ENCODE measurements at places on chromosomes 16 and 17.

DNA sequence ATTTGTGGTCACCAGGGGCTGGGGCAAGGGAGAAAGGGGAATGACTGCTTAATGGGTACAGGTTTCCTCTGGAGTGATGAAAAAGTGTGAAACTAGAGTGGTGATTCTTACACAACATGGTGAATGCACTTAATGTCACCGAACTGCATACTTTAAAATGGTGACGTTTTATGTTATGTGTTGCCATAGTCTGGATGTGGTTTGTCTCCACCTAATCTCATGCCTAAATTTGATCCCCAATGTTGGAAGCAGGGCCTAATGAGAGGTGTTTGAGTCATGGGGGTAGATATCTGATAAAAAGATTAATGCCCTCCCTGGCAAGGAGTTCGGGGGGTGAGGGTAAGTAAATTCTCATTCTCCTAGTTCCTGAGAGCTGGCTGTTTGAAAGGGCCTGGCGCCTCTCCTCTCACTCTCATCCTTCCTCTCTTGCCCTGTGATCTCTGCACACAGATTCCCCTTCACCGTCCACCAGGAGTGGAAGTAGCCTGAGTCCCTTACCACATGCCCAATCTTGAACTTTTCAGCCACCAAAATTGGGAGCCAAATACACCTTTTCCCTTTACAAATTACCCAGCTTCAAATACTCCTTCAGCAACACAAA, 15.3 kb downstream of the XPO6 start:
- no peak for DNase-seq

GRCh38 chr17:64387545-64388171, 3.0 kb downstream of the PECAM1 start:
- no peak for DNase-seq

- DNase-seq: no peak
Measured at GRCh38 chr16:10791048-10791447, 27.5 kb downstream of the TVP23A start.

GRCh38 chr16:88646345-88647034, 4.4 kb downstream of the CYBA start:
- no peak for DNase-seq

- DNase-seq: no peak
Measured at GRCh38 chr17:65028545-65028843, 28.0 kb downstream of the GNA13 start.

- DNase-seq: no peak
Measured at GRCh38 chr17:67970783-67971182, 25.5 kb downstream of the C17orf58 start.

GRCh38 chr17:79668344-79669250, 57.7 kb upstream of the RBFOX3 start:
- DNase-seq: no peak

- no peak for DNase-seq
Measured at GRCh38 chr17:19457830-19458271, 46.8 kb downstream of the RNF112 start.

GRCh38 chr16:20073203-20074098, at the start of gene GPR139:
Gene GPR139 (minus strand): TSS chr16:20073890. CDS start chr16:20073616, 274 bp downstream.
- DNase-seq: no peak

- no peak for DNase-seq
Measured at GRCh38 chr17:7915179-7915610, 894 bp downstream of the RNF227 start.

GRCh38 chr16:47026947-47027346, 53.5 kb upstream of the DNAJA2 start:
- no peak for DNase-seq

GRCh38 chr16:67992661-67993206, 6.5 kb downstream of the DPEP2 start:
- no peak for DNase-seq

DNA sequence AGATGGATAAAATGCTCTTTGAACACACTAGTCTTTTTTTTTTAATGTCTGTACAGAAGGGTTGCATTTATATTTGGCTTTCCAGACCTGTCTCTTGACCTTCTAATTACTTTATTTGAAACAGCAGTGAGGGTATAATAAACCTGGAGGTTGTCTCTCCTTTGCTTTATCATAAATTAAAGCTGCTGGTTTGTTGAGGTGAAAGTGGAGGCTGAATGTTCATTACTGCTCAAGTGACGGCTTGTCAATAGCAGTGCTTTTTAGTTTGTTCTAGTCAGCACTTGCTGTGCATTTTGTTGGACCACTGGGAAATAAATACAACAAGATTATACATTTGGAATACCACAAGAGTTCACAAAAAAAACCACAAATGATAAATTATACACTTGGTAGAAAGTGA, 264.2 kb downstream of the IRX3 start:
- no peak for DNase-seq

DNA sequence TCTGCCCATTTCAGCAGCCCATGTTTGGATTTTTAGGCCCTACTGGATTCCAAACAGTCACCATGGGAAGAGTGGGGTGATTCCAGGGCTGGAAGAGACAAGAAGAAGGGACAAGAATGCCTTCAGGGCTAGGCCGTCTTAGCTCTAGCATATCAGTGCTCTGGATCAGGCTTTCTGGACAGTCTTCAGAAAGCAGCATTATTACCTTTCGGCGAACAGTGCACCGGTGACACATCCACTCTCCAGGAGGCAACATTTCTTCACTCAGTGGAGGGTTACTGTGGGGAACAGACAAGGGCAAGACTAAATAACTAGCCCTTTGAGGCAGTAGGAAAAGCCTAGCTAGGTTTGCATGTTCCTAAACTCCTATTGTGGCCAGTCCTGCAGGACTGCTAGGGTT, 23.9 kb upstream of the DHRS13 start:
- DNase-seq: no peak

DNA sequence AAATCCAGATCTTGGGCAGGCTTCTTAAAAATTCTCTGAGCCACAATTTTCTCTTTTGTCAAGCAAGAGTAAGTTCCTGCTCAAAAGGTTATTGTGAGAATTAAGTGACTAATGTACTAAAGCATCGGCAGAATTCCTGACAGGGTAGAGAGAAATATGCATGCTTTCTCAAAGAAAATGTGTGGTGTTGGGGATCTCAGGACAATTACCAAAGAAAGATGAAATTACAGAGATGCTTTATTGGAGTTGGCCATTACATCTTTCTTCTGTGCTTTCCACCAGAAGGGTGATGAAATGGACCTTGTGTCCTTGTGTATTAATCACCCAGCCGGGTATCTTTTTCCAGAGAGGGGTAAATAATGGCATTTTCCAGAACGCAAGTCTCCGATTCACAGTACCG, 1.7 kb upstream of the USP43 start:
- no peak for DNase-seq

GRCh38 chr16:31351246-31351941, 3.6 kb upstream of the ITGAX start:
- DNase-seq: no peak

GRCh38 chr16:52532384-52532783, 14.6 kb downstream of the TOX3 start:
- no peak for DNase-seq

GRCh38 chr17:82257473-82257872, 16.0 kb downstream of the CSNK1D start:
- DNase-seq: no peak
